Cerebellar nuclear complex (tissue), 1 donor: ENCODE measurements at places on chromosomes 13 and 19.

GRCh38 chr13:94620286-94620896, 18.7 kb downstream of the GPR180 start:
- DNase-seq = no peak

GRCh38 chr19:16036941-16037340, 39.4 kb upstream of the TPM4 start:
- no peak for DNase-seq

- peak; percentile 89 for DNase-seq
Observed at GRCh38 chr19:18571564-18572344, at the start of gene UBA52. Gene UBA52 (plus strand): TSS chr19:18571857. CDS start chr19:18573301, 1,444 bp downstream.

DNA sequence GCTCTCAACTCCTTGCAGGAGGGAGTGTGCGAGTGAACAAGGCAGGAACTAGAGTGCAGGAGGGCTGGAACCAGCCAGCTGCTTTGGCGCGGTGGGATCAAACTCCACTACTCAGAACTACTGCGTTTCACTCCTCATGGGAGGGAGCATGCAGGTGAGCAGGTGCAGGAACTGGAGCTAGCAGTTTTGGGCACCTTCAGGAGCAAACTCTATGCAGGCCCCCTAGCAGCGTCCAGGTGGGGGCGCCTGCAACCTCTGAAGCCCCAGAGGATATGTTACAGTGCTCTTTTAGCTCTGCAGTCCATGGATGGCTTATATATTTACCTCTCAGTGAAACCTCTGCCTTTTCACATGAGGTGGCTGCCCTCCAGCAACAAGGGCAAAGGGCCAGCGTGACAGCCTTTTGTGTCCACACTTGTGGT, 1303.4 kb downstream of the PCDH9 start:
- no peak for DNase-seq

- DNase-seq = no peak
Observed at GRCh38 chr19:1450735-1451731, 1.1 kb downstream of the APC2 start.

DNA sequence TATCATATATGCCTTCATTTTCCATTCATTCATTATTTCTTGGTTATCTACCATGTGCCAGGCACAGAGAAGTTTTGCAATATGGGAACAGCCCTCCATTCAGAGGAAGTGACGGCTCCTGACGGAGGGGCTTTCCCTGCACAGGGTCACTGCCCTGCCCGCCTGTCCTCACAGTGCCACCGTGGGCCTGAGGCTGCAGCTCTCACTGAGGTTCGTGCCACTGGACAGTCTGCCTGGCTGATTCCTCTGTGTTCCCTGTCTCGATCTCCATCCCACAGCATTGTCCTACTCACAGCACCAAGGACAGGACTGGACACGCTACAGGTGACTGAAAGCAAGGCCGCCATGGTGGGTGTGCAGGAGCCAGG, 92.7 kb downstream of the TSHZ3 start:
- no peak for DNase-seq

GRCh38 chr19:3899531-3900294, 19.2 kb downstream of the ATCAY start:
- DNase-seq = no peak

GRCh38 chr13:78978381-78978998, 319.5 kb upstream of the OBI1 start:
- DNase-seq = peak; percentile 17

DNA sequence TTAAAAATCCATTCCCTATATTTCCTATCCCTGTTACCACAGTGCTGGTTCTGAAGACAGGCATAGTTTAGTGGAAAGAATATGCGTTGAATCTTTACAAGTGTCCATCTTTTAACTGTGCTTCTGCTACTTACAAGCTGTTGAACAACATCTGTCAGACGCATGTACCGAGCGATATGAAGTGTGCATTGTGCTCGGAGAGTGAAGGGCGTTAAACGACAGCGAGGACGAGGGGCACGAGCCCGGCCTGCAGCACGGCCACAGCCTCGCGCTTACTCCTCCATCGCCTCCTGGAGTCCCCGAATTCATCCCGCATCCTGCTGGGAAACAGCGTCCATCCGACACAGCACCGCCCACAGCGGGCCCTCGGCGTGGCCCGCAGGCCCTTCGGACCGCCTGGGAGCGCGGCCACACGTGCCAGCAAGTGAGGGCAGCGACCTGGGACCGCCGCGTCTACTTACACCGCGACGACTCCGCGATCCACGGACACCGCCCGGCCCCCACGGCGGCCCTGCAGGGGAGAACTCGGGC, 514 bp downstream of the PCID2 start:
- DNase-seq = no peak

GRCh38 chr13:94168783-94169453, 310.6 kb downstream of the DCT start:
- no peak for DNase-seq

- DNase-seq = no peak
Observed at GRCh38 chr13:75369981-75370380, 112.0 kb downstream of the TBC1D4 start.

DNA sequence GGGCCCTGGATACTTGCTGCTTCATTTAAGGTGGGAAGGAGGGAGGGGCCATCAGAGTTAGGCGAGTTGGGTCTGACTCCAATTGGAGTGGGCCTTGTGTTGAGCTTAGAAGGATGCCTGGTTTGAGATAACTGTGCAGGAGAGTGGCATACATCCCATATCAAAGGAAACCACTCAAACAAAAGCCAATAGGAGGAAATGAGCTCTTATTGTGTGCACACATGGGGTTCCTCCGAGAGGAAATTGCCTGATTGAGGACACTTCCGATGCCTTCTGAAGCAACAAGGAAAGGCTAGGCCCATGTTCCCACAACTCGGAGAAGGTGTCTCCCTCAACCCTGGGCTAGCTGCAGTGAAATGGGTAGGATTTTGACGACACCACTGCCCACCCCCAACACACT, 19.6 kb downstream of the MBNL2 start:
- no peak for DNase-seq

DNA sequence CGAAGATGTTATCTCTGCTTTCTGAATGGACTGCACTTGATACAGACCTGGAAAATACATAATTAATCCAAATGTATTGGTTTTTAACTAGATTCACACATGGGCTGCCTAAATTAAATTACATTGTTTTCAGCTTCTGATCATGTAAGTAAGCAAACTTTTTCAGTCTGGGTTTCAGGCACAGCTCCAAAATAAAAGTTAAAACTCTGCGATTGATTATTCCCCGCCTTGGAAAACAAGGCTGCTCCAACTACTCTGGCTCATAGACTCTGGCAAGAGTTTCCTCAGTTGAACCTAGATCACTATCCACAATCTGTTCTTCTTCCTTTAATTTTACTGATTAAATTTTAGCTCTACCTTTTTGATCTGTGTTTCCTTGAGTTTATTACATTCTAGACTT, 526.0 kb upstream of the SPRY2 start:
- no peak for DNase-seq

DNA sequence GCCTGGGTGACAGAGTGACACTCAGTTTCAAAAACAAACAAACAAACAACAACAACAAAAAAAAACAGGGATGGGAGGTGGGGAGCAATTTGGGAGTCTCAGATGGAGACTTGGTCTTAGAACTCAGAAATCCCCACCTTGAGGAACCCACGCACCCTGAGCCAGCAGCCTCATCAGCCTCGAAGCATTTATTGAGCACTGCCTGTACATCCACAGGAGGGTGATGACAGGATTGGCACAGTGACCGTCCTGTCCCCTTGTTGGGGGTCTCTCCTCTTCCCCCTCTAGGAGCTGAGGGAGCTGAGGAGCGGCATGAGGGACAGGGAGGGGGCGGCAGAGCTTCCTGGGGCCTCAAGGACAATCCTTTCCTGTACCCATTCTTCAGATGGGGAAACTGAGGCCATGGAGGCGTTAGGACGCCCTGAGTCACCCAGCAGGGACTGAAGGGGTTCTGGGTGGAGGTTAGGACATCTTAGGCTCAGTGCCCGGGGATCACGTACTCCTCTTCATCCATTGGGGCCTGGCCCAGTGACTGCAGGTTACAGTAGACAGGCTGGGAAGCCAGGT, 5.6 kb downstream of the GDF15 start:
- DNase-seq = no peak

- DNase-seq = no peak
Observed at GRCh38 chr13:96650301-96650886, 343.9 kb downstream of the OXGR1 start.

DNA sequence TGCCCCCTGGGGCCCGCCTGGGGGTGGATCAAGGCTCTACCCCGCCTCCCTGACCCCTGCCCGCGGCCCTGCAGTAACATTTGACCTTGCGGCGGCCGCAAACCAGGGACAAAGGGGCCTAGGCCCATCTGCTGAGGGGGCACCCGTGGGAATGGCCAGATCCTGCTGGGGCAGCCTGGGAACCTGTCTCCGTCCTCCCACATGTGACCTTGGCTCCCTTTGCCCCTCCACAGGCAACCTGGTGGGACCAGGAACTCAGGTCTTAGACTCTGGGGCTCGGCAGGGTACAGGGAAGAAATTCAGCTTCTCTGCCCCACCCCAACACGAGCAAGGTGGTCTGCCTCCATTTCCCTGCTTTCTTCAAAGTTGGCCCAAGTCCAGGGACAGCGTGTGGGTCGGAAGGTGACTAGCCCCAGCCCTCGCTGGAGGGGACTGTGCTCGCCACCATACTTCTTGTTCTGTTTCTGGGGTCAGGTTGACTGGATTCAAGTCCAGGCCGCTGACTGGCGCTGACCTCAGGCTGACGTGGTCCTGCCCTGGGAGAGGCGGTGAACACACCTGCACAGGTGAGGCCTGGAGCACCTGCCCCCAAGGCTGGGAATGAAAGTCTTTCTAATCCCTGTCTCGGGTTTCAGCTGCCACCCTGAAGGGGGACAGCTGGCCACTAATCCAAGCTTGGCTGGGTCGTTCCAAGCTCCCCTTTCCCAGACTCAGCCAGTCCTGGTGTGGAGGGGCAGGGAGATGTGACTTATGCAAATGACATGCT, 2.5 kb upstream of the NR2F6 start:
- no peak for DNase-seq

DNA sequence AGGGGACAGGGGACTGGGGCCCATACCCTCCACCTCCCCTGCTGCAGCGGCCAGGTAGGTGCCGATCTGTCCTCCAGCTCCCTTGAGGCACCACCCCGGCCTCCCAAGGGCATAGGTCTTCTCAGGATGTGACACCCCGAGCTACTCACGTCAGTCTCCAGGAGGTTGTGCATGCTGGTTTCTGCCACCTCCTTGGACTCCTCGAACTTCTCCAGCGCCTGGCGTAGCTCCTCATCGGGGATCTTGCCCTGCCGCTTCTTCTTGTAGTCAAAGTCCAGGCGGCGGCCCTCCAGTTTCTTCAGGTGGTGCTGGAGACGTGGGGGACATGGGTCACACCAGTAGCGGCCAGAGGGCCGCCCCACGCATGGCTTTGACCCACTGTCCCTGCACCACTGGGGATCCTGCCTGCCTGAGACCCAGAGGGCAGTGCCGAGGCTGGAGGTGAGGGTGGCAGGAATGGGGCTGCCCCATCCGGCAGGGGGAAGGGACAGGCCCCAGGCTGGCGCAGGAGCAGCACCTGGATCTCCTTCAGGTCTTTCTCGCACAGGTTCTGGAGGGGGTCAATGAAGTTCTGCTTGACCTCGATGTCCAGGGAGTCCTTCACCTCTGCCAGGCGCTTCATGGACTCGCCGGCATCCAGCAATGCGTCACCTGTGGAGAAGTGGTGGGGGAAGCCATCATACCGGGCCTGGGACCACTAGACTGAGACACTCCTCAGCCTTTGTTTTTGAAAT, 20.4 kb downstream of the MPND start:
- no peak for DNase-seq

DNA sequence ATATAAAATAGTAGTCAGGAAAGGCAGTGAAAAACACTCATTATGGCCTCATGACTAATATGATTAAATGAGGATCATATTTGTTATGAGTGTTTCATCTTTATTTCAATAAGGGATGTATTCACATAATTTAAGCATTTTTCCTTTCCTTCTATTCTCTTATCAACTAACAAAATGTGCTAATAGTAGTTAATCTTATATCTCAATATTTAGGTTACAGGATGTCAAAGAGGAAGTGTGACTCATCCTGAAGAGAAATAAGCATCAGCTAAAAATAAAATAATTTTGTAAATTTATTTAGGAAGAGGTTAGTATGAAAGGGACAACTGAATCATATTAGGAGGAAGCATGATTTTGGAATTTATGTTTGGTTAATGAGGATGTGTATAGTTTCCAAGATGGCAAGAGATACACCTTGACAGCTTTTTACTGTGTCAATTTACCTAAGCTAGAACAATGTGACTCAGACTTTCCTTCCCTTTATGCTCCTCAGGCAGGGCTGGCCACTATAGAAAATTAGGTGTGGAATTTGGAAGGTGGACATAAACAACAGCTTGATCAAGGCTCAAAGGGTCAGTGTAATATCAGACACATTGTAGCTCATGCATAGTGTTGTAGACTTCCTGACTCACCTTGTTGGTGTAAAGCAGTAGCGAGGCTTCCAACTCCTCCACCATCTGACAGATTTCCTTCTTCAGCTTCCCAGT, 172.7 kb downstream of the SLITRK1 start:
- DNase-seq = no peak

DNA sequence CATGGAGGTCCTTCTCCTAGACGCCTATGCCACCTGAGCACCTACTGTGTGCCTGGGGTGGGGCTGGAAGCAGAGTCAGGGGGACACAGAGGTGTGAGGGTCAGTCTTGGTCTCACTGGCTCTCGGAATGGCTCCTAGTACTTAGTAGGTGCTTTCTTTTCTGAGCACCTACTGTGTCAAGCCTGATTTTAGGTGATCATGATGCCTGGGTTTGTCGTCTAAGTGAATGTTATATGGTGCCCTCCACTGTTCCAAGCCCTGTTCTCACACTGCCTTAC, 20.0 kb downstream of the MYH14 start:
- DNase-seq = no peak

GRCh38 chr19:54121259-54121658, 5.7 kb downstream of the PRPF31 start:
- no peak for DNase-seq

DNA sequence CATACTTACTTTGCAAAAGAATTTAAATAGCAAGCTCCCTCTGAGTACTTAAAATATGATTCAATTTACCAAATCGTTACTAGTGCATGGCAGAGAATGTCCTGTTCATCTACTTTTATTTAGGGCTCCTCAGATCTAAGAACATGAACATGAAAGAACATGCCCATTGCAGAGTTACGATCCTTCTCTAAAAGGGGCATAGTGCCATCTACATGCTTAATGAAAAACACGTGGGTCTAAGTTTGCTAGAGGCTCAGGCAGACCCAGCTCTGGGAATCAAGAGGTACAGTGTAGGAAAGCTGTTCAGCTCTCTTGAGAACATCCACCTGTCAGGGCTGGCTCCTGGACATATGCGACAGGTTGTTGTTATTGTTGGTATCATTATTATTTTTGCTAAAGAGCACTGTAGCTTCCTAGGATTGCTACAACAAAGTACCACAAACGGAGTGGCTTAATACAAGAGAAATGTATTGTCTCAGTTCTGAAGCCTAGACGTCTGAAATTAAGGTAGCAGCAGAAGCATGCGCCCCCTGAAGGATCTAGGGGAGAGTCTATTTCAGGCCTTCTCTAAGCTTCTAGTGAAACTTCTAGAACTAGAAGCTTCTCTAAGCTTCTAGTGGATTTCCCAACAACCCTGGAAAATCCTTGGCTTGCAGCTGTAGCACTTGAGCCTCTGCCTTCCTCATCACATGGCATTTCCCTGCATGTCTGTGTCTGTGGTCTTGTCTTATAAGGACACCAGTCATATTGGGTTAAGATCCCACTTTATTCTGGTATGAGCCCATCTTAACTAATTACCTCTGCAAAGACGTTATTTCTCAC, 133.9 kb downstream of the DCT start:
- no peak for DNase-seq
